ENCODE measurements at places on chromosomes 11 and 22. TPM values are rescaled to one million over a fixed set of nuclear protein-coding genes. Genes with fewer than 3 reads are reported as not detected.

- H3K36me3 ChIP-seq = peaks cover 5% of the 10 kb centered on the region
- H3K27ac ChIP-seq = peak overlapping the region; percentile 65
- DNase-seq = no peak
- peaks cover 66% of the 10 kb centered on the region for H3K4me1 ChIP-seq
- no peak overlapping the region for H3K4me3 ChIP-seq
- no peaks in the 10 kb centered on the region for H3K27me3 ChIP-seq
These were observed 13.4 kb downstream of the DGCR2 start for GRCh38 chr22:19108807-19109197.

DNA sequence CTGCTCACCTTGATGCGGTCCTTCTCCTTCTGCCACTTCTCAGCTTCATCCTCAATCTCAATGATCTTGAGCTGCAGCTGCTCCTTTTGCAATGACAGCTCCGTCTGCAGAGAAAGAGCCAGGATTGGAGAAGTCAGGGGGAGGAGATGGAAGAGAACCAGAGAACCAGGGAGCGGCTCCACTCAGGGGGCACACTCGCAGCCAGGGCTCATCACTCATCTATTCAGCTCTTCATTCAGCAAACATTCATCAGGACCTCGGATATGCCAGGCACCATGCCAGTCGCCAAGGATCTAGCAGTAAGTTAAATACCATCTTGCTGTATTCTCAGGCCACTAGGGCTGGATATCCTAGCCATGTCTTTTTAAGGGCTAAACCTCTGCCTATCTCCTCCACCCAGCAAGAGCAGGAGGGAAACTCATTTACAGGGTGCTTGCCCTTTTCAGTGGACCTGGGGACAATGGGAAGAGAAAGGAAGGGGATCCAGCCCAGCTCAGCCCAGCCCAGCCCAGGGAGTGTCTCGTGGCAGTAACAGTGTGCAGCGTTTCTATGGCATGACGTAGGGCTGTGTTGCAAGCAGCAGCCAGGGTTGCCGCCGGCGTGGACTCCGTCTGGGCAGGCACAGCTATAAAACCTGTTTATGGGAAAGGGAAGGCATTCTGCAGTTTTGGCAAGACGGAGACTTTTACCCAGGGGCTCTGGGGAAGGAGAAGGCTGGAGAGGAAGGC lies 9.4 kb downstream of the TRIM29 start:
- no peak overlapping the region for H3K4me3 ChIP-seq
- no peak overlapping the region for H3K27ac ChIP-seq
- H3K36me3 ChIP-seq = no peaks in the 10 kb centered on the region
- no peak for DNase-seq

- H3K27ac ChIP-seq = no peak overlapping the region
- no peaks in the 10 kb centered on the region for H3K4me1 ChIP-seq
- no peak for DNase-seq
- no peak overlapping the region for H3K4me3 ChIP-seq
- no peaks in the 10 kb centered on the region for H3K36me3 ChIP-seq
- no peaks in the 10 kb centered on the region for H3K27me3 ChIP-seq
These were observed 11.7 kb upstream of the FXYD6 start for GRCh38 chr11:117888139-117888566.

The APOA4 gene
- total RNA-seq = not detected

The APOL1 gene
- total RNA-seq = 17.1 TPM

Data from activated CD8-positive, alpha-beta T cell treated with anti-CD3 and anti-CD28 coated beads for 36 hours (primary cell).